Fibroblast of upper back skin (primary cell): ENCODE measurements at places on chromosomes 3 and 15.

DNA sequence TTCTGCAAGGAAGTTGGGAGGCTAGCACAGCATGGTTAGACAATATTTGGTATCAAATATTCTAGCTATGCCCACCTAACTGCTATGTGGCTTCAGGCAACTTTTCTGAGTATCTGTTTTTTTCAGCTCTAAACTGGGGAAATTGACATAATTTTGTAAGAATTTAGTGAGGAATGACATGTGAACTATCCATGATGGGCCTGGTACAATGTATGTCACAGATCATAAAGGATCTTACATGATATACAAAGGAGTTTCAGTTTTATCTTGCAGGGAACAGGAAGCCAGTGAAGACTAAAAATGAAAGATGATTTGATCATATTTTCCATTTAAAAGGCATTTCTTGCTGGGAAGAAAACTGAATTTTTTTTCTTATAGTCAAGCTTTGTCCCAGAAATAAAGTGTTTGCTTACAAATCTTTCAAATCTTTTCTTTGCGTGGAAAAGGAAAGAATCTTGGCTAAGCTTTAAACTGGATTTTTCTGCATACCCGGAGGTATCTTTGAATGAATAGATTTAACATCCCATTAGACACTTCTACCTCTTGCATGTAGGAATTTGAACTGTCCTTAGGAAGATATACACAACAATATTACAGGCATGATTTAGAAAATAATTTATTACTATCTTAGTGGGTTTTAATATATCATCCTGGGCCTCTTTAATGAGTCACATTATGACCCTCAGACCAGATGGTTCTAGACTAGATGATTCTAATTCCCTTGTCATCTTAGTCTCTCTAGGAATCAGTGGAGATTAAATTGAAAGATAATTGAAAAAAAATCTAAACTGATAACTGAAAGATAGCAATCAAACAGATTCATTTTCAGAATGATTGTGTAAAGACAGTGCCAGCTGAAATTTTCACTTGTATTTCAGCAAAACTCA lies 436.0 kb upstream of the THBS1 start:
- peak; percentile 71 for DNase-seq

DNA sequence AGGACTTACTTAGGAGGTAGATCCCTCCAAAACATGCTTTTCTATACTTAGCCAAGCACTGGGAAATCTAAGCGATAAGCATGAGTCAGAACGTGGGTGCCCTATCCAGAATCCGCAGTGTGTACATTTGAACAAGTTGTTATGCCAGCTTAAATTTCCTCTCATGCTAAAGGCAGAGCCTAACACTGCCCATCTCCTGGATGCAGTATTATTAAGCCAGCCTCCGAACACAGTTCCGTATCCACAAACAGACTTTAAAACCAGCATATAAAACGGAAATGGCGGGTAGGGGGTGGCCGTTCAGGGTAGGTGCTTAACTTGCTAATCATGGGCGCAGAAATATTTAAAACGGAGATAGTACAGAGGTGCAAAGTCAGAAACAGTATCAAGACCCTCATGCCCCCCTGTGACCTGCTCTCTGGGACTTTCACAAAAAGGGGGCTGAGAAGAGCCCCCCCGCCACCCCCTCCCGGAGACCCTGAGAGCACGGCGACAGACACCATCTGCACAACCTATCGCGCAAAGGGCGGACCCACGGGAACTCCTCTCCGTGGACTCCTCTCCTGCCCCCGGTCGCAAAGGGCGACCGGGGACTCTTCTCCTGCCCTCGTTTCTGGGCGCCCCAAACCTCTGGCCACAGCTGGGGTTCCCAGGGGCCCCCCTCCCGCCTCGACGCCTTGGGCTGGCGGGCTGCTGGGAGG lies 889 bp upstream of the LRRIQ4 start:
- DNase-seq = peak; percentile 60

GRCh38 chr3:143002727-143003126 lies 1.4 kb downstream of the U2SURP start:
- DNase-seq = no peak

DNA sequence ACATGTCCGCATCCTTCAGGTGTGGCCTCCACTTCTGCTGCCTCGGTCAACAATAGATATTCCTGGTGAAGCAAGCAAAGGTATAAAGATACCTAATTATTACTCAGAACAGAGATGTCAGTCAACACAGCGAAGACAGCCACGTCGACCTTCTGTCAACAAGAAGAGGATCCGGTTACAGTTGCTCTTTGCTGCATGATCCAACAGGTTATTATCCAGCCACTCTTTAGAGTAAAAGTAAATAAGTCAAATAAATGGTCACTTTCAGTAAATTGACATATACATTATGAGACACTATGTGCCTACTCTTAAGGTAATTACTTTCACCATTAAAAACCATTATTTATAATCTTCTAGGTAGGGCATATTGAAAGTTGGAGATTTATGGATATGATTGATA lies 356.8 kb upstream of the ATP11B start:
- no peak for DNase-seq

DNA sequence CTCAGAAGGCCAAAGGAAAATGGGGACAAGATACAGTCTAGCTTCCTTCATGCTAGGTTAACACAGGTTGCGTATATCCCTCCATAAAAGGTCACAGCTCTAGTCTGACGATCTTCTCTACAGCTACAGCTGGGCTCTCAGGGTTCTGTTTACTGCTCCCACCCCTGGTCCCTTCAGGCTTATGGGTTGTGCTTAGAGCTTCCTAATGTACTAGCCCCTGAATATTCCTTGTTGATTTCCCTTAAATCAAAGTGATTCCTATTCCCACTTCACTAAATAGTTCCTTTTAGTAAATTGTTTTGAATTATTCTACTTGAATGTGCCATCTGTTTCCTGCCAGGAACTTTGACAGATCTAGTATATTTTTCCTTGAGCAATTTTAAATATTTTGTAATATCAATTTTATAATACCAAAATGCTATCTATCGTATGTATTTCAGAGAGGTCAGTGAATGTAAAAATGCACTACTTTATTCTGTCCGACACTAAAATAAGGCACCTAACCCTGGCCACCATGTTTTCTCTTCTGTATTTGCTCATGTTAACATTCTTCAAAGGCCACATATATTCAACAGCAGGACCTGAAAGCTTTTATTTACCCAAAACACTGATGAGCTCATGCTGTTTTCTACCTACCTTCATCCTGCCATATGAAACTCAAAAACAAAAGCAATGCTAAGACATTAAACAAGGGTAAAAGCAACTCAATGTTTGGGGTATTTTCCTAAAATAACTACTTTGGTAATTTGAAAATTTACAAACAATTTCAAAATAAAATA lies 92.8 kb upstream of the TGFBR2 start:
- no peak for DNase-seq

DNA sequence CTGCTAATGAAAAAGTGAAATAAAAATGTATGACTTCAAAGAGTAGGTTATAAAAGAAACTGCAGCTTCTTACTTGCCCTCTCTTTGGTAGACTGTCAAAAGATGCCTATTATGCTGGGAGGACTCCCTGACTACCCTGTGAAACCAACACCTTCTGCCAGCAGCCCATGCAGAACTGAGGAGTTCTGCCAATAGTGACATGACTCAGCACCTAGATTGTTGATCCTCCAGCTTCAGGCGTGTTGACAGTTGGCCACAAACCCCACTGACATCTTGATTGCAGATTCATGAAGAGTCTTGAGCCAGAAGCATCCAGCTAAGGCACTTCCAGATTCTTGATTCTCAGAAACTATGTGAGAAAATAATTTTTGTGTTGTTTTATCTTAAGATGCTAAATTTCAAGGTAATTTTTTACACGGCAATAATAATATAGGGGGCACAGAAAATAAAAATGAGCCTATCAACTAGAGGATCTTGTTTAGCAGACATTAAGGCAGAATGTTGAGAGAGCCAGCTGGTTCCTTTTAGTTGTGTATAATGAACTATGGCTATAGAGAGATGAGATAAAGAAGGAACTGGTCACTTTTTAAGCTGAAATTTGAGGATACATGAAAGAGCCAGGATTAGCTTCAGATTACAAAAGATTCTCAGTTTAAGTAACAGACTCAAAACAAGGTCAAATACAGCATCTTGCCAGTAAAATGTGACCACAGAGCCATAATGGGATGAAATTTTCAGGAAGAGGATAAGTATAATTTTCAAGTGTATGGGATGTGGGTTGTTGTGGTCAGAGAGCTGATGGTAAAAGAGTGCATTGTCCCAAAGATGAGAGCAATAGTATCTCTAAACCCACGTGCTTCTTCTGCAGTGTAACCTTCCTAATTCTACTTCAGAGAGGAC lies 588.7 kb upstream of the CBLB start:
- DNase-seq = peak; percentile 97

DNA sequence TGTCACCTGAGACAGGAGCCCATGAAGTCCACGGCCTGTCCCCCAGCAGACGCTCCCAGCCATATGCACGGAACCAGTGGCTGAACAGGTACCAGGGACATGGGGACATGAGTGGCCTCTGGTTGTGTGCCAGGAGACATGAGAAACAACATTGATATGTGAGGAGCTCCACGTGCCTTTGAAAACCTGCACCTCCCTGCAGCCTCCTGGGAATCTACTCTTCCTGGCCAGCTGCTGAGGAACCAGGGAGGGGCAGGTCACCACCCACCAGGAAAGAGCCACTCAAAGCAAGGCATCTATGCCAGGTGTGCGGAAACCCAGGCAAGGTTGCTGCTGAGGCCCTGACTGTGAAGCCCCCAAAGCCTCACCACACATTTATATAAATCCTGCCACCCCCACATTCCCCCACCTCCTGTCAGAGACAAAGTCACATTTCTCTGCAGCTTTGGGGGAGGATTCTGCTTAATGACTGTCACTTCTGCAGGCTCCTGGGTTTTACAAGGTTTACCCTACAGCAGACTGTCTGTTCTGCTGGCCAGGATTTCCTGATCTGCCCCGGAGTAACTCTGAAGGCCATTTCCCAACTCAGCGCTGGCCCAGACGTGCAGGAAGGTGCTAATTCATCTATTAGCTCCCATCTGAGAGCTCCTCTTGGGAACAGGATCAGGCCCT lies 110.8 kb downstream of the ADCY5 start:
- no peak for DNase-seq

- DNase-seq = no peak
Measured at GRCh38 chr3:140152851-140153639, 218.1 kb downstream of the CLSTN2 start.

- DNase-seq = no peak
Measured at GRCh38 chr3:133300102-133300501, 99.8 kb upstream of the BFSP2 start.

DNA sequence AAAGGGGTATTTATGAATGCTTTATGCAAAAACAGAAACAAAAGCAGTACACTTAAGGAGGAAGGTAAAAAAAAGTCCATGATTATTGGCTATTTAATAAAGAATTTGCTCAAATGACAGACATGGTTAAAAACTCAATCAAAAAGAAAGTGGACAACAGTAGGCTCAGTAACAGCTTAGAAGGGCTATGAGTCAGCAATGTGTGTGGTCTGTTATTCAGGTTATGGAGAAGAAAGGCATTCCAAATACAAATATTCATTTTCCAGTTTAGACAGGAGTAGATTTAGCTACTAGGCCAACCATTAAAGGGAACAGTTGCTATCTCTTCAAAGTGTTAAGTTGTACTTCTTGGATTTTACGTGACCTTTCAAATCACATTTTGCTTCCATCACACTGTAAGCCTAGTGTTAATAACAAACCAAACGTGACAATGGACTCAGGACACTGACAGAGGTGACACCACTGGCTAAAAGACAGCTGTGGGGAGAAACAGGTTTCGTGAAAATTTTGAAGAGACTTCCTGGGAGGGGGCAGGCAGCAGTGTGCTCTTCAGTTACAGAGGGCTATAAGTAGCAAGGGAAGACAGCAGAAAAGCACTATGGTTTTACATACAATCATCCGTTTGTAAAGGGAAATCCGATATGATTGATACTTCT lies 41.7 kb upstream of the MYO5C start:
- peak; percentile 82 for DNase-seq

- no peak for DNase-seq
Measured at GRCh38 chr3:182818296-182818978, 25.1 kb downstream of the ATP11B start.

GRCh38 chr15:70560617-70561328 lies 202.6 kb downstream of the UACA start:
- DNase-seq = no peak

- DNase-seq = no peak
Measured at GRCh38 chr15:31036783-31037182, 45.4 kb upstream of the MTMR10 start.
